ENCODE measurements at places on chromosomes 11 and 22.

- no peak for DNase-seq
These were observed 86.8 kb downstream of the TEAD1 start for GRCh38 chr11:12761029-12761428.

DNA sequence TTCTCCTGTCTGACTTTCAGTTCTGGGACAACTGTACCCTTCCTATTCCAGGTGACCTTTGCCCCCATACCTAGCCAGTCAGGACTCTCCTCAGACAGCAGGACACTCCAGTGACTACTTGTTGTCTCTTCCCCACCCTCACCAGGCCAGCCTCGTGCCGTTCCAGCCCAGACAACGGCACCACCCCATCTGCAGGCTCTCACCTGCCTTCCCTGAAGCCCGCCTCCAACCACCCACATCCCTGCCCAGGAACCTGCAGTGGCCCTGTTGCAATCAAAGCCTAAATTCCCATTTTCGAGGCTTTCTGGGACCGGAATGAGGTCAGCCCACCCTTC, 3.7 kb downstream of the IL2RB start:
- no peak for DNase-seq

- no peak for DNase-seq
These were observed at the start of gene C1QTNF6 for GRCh38 chr22:37187891-37188761. C1QTNF6 (minus strand) TSS chr22:37188247; CDS start chr22:37188213, 34 bp downstream.

GRCh38 chr22:35352214-35353111, 28.4 kb upstream of the HMOX1 start:
- no peak for DNase-seq

DNA sequence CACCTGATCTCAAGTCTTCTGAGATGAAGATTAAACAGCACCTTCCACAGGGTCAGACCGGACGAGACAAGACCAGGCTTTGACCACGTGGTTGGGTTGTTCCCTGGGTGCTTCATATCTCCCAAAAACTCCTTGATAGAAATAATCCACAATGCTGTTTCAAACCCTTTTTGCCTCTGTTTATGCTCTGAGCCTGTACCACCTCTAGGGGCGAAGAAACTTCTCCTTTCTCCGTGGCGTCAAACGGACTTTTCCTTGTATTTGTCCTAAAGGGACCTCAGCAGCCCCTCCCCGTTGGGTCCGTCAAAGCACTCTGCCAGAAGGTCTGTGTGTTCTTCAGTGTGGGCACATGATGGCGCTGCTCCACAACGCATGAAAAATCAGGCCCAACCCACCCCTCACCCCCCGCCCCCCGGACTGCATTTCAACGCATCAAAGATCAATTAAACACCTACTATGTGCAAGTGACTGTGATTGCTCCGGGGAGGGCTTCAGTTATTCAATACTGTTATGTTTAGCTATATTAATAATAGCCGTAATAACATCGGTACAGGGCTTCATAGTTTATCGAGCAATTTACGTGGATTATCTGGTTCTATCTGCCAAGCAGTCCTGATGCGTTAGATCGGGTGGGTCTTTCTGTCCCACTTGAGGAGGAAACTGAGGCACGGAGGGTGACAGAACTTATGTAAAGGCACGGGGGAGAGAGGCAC, 17.3 kb upstream of the EIF3D start:
- no peak for DNase-seq

DNA sequence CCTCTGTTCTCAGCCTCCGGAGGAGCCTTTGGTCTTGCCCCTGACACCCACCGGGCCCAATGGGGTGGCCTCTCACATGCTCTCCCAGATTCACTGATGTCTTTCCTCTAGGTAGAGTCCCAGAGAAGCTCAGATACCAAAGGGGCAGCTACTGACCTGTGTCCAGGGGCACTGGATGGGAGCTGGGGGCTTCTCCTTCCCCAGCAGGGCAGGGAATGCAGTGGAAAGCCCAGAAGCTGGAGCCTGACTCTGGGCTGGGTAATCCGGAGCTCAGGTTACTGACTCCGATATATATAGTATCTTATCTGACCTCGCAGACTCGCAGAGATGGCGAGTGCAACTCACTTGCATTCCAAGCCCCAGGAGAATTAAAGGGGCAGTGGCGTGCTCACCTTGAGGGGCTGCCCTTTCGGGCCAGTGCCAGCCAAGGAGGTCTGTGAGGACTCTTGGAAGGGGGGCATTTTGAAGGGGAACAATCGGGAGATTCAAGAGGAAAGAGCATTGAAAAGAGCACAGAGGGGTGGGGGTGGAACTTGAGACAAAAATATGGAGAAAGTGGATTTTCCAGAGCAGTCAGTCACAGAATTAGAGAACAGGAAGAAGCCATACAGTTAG, 2.5 kb downstream of the USP2 start:
- no peak for DNase-seq

GRCh38 chr22:27378995-27379394, 422.6 kb downstream of the MN1 start:
- no peak for DNase-seq

DNA sequence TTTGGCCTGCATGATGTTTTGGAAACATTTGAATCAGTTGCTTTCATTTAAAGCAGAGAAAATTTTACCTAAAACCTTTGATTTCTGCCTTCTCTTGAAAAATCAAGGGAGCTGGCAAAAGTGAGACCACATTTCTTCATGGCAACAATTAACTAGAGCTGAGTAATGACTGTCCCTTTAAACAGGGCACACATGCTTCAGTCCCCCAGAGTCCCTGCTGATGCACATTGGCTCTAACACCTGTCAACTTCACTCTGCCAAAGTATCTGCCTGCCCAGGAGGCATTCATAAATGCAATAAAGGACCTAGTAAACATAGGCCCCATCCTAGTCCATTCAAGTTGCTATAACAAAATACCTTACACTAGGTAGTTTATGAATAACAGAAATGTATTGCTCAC, 87.1 kb upstream of the LDLRAD3 start:
- DNase-seq, result no peak

DNA sequence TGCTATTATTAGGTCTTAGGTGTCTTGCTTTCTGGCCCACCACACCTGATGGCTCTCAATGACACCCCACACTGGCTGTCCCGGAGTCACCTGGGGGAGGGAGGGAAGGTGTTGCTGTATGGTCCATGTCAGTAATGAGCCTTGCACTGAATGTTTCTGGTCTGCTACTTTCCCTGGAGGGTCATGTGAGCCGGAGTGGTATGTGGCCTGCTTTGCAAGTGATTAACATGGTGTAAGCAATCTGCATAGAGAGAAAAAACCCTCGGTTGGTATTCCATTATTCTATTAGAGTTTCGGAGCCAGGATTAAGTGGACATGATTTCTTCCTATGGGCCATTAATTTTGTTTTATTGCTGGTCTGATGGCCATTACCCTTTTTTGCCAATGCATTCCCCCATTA, 63.9 kb downstream of the PKNOX2 start:
- no peak for DNase-seq

DNA sequence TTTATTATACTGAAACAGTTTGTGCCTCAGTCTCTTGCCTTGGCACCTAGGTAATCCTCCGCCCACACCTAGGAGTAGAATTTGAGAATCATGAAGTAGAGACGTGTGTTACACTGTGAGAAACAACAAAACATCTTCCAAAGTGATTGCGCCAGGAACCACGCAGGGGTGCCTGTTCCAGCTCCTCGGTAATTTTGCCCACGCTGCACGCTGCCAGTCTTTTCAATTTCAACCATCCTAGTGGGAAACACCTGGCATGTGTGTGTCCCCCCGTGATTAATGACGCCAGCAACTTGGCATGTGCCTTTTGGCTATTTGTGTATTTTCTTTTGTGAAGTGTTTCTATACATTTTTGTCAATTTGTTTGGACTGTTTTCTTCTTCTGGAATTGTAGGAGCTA, 919.1 kb downstream of the BRD1 start:
- no peak for DNase-seq

DNA sequence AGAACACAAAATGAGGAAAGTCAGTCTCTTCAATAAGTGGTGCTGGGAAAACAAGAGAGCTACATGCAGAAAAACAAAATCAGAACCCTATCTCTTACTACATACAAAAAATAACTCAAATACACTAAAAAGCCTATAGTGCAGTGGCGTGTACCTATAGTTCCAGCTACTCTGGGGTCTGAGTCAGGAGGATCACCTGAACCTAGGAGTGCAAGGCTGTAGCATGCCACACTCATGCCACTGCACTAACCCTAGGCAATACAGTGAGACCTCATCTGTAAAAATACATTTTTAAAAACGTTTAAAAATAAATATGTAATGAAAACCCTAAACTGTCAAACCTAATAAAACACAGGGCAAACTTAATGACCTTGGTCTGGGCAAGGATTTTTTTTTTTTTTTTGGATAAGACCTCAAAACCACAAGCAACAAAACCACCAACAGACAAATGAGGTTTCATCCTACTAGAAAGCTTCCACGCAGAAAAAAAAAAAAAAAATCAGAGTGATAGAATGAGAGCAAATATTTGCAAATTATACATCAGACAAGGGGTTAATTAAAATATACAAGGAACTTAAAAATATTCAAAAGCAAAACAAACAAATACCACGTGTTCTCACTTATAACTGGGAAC, 35.2 kb downstream of the XKR3 start:
- no peak for DNase-seq

- DNase-seq, result no peak
These were observed 378.4 kb upstream of the PITPNB start for GRCh38 chr22:28297504-28297903.
